Right renal pelvis (tissue), 4 donors: ENCODE measurements at places on chromosomes 13 and 19. TPM values are rescaled to one million over a fixed set of nuclear protein-coding genes. Genes with fewer than 3 reads are reported as not detected.

DNA sequence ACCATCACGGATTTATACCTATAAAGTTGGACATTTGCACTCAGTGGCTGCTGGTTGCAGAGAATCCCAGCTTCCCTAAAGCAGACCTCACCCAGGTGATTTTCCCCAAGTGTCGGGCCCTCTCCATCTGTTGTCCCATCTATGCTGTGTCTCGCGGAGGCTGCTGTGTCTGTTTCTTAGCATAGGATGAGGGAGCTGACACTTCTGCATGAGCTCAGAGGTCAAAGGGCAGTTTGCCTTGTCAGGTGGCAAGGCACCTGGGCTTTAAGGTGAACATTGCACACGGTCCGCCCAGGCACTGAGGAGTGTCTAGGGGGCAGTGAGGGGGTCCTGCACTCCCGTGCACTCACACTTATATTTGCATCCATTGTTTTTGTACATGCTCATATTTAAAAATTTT is 151.6 kb downstream of the ZIC5 start:
- no peak for DNase-seq

DNA sequence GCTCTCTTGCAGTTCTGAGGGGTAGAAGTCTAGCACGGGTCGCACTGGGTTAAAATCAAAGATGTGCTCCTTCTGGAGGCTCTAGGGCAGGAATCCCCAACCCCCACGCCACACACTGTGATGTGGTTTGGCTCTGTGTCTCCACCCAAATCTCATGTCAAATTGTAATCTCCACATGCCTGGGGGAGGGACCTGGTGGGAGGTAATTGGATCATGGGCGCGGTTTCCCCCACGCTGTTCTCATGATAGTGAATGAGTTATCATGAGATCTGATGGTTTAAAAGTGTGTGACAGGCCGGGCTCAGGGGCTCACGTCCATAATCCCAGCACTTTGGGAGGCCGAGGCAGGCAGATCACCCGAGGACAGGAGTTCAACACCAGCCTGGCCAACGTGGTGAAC is 26.6 kb upstream of the CALM3 start:
- DNase-seq, result no peak

DNA sequence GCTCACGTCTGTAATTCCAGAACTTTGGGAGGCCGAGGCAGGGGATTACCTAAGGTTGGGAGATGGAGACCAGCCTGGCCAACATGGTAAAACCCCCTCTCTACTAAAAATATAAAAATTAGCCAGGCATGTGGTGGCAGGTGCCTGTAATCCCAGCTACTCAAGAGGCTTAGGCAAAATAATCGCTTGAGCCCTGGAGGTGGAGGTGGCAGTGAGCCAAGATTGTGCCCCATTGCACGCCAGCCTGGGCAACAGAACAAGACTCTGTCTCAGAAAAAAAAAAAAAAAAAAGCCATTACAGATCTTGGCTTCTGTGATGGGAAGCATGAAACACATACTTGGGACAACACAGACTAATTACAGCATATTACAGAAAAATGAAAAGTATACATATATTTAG is 1404.5 kb upstream of the SPRY2 start:
- DNase-seq, result no peak

DNA sequence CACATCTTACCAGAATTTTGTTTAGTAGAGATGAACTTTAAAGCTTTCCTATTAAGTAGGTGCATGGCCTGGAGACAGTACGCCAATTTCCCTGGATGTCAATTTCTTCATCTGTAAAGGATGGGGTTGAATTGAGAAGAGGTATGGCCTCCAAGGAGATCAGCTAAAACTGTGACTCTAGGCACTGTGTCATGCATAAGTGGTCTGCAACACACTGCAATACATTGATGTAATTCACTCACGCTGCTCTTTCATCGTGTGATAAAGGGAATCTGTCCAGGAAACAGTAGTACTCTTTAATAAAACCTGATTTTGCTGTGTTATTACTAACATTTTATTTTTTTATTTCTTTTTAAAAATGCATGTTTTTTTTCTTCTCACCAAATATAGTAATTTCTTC is 795.8 kb downstream of the DIAPH3 start:
- no peak for DNase-seq

RAB20 gene
- 7.5 TPM for polyA plus RNA-seq

DNA sequence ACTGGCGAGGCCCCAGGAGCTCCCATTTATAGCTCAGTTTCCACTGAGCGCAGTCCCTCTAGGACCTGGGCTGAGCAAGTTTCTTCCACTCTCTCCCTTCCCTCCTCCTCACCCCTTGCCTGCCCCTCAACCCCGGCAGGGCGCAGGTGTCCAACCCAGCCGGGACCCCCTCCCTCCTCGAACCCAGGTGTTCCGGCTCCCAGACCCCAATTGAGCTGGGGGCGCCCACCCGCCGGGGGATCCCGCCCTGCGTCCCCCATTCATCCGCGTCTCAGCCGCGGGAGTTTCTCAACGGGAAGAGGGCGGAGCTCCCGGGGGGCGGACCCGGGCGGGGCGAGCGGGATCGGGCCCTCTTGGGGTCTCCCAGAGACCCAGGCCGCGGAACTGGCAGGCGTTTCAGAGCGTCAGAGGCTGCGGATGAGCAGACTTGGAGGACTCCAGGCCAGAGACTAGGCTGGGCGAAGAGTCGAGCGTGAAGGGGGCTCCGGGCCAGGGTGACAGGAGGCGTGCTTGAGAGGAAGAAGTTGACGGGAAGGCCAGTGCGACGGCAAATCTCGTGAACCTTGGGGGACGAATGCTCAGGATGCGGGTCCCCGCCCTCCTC is at the start of gene KIRREL2:
Gene KIRREL2, plus strand, starts transcription at position 366 of the 604 bp plus-strand sequence. Its CDS starts 209 bp downstream, at position 575.
- DNase-seq, result no peak

DNA sequence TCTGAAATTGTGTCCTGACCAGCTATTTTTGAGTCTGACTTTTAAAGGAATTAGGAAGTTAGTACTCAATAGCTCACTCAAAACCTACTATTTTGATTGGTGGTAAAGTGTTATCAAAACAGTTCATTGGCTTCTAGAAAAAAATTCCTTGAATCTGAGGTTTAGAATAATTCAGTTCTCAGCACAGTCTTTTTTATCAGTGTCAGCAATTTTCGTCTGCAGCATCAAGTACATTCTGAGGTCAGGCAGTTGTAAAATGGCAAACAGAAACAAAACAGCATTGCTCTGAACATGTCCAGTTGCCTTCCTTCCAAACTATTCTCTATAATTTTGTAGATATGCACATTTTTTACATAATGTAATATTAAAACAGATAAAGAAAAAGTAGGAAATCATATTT is 1644.1 kb downstream of the SLITRK5 start:
- no peak for DNase-seq

IGFL1 gene
- polyA plus RNA-seq, result 0.10 TPM
